ENCODE measurements at places on chromosomes 13 and 19.
A peak's percentile ranks its signal among the peaks of the same experiment; 100 is the strongest.

- DNase-seq = no peak
Measured at GRCh38 chr13:111970494-111971141, 96.3 kb upstream of the SOX1 start.

GRCh38 chr19:4052114-4052992 lies 14.3 kb downstream of the ZBTB7A start:
- DNase-seq = no peak

DNA sequence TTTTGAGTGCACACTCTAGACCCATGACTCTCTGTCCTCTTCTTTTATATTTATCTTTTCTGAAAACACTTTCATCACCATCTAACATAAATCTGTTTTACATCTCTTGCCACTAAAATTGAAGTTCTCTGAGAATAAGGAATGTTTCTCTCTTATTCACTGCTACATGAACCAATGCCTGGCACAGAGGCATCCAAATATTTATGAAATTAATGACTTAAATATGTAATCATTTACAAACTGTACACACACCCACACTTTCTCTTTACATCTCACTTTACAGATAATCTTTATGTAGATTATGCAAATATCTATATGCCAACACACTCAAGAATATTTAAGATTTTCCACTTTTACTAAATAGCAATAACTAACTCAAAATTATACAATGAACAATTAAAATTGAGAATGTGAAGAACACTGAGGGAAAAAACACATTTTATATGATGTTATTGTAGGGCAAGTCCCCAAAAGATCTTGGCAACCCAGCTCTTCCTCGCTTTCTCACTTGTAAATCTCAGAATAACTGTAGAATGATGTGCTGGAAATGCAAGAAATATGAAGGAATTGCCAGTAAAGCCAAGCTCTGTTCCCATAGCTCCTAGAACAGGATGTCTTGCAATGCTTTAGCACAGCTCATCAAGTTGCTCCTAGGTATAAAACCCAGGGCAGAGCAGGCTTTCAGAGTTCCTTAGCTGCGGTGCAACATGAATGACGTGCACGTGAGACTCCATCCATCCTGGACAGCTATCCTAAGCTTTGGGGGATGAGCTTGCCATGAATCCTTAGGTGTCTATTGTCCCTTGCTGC lies 50.7 kb downstream of the UGGT2 start:
- DNase-seq = no peak

DNA sequence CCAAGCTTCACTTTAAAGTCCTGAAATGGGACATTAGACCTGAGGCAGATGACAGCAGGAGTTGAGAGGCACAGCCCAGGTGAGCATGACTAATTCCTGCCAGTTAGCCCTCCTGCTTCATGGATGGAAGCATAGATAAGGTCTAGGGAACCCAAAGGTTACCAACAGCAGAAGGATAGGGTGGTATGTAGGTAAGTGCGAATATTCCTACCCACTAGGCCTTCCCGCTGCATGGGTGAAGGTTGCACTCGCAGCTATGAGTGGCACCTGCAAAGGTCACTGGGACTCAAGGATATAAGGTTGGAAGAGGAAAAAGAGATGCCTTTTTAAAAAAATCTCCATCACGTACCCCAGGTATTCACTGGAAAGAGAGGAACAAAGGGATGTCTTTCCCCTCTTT lies 12.2 kb upstream of the MLLT1 start:
- no peak for DNase-seq

DNA sequence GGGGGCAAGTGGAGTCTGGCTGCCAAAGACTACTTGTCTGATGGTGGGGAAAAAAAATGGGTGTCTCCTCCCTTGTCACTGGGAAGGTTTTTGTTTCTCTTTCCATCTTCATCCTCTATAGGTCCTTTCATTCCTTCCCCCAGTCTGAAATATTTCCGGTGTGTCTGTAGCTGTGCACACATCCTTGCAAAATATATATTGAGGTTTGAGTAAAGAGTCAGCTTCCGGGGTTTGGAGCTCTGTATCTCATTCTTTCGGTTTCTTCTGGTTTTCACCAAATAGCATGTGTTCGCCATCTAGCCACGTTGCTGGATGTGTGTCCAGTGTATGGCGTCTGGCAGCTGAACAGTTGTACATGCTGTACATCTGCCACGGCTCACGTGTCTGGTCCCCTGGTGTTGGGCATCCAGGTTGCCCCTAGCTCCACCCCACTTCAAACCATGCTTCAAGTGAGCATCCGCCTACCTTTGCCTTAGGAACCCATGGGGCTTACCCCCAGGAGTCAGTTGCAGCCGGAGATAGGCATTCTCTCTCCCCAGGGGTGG lies 142.2 kb downstream of the SIPA1L3 start:
- peak; percentile 42 for DNase-seq
